ENCODE measurements at places on chromosomes 4 and X.

- H3K27ac ChIP-seq: no peak overlapping the region
- no peaks in the 10 kb centered on the region for H3K4me1 ChIP-seq
- H3K36me3 ChIP-seq: no peaks in the 10 kb centered on the region
- H3K4me3 ChIP-seq: no peak overlapping the region
- no peaks in the 10 kb centered on the region for H3K27me3 ChIP-seq
Measured at GRCh38 chr4:127479031-127479622, 153.6 kb upstream of the INTU start.

- no peaks in the 10 kb centered on the region for H3K4me1 ChIP-seq
- H3K27ac ChIP-seq: no peak overlapping the region
- H3K36me3 ChIP-seq: no peaks in the 10 kb centered on the region
- H3K4me3 ChIP-seq: no peak overlapping the region
- H3K27me3 ChIP-seq: no peaks in the 10 kb centered on the region
- DNase-seq: no peak
Measured at GRCh38 chrX:111167334-111167733, 71.3 kb downstream of the PAK3 start.

DNA sequence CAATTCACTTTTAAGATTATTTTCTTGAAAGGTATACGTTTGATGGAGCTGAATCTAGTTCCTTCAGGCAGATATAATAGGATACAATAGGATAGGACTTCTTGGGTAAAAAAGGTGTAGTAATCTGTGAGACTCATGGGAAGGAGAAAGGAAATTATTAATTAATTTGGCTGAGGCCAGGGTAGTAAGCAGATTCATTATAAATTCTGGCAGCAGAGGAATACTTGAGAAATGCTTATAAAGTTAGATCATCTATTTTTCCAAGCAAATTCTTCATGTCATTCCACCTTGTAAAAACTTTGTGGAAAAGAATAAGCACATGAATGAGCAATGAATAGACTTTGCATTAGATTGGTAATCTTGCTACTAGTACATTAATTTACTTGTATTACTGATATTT lies 46.9 kb downstream of the GYPE start:
- H3K36me3 ChIP-seq: no peaks in the 10 kb centered on the region
- H3K4me3 ChIP-seq: no peak overlapping the region
- H3K27ac ChIP-seq: no peak overlapping the region

DNA sequence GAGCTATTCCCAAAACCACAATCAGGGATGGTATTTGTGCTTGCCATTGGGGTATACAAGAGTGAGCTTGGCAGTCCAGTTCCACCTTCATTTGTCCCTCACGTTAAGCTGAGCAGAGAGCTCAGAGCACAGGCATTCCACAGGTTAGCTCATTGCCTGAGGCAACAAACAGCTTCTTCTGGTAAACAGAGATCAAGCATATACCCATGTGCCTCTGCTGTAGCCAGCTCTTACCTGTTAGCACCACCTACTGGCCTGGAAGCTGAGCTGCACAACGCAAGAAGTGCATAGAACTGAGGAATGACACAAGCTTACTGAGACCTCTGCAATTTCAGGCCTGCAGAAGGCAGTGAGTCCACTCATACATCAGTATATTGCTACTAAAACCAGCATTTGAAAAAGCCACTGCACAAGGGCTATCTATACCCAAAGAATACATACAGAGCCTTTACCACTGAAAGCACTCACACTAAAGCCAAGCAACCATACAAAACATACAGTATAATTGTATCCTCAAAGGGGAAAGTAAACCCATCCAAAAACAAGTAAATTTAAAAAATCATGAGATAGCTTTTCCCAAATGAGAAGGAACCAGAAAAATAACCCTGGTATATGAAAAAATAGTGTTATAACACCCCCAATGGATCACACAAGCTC lies 258.3 kb upstream of the GABRA2 start:
- no peak overlapping the region for H3K4me3 ChIP-seq
- no peaks in the 10 kb centered on the region for H3K4me1 ChIP-seq
- DNase-seq: no peak
- no peak overlapping the region for H3K27ac ChIP-seq
- no peaks in the 10 kb centered on the region for H3K27me3 ChIP-seq
- H3K36me3 ChIP-seq: no peaks in the 10 kb centered on the region

- peaks cover 15% of the 10 kb centered on the region for H3K4me1 ChIP-seq
- peaks cover 3% of the 10 kb centered on the region for H3K27me3 ChIP-seq
- no peak for DNase-seq
- peak overlapping the region; percentile 71 for H3K4me3 ChIP-seq
- no peaks in the 10 kb centered on the region for H3K36me3 ChIP-seq
- H3K27ac ChIP-seq: no peak overlapping the region
Measured at GRCh38 chr4:55125763-55126541, 557 bp upstream of the KDR start.

DNA sequence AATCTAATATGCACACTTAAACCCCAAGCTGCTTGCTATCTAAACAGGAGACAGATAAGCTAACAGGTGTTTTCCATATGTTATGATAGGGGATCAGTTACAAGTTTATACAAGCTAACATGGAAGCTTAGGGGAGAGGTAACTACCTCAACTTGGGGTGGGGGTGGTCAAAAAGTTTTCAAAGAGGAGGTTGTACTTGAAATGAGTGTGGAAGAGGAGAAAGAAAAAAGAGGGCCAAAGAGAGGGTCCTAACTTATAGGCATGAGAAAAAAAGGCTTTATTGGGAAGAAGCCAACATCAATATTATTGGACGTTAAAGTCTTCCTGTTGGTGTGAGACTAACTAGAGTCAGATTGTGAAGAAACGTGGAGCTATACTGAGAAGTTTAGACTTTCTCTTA lies 205.9 kb downstream of the NDST4 start:
- H3K36me3 ChIP-seq: no peaks in the 10 kb centered on the region
- H3K4me1 ChIP-seq: no peaks in the 10 kb centered on the region
- no peak for DNase-seq

DNA sequence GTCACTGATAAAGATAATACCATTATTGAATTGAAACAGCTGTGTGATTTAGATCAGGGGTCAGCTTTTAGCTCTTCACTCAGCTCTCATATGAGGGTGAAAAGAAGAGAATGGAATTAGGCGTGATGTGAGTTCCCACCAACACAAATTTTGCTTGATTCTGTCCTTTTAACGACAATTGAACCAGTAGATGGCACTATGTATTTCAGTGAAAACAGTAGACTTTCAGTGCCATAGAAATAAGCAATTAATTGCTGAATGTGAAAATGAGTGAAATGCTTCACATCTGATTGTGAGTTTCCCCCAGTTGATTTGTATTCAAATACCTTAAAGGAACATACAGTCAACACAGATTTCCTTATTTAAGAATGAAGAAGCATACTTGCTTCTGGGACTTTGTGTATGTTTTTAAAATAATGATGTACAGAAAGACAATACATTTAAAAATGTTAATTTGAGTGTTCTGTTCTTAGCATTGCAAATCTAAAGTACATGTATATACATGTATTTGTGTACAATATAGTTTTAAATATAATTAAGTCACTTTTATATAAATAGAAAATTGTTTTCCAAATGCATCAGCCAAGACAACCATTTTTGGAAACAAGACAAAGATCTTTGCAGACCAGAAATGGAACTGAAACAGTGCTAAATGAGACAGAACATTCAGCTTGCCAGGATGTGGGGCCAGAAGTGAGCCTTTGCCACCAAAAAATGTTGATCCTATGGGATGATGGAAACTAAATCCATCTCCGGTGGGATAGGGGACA lies 178.8 kb downstream of the SNCA start:
- no peaks in the 10 kb centered on the region for H3K36me3 ChIP-seq
- no peak overlapping the region for H3K27ac ChIP-seq
- no peak overlapping the region for H3K4me3 ChIP-seq
- no peaks in the 10 kb centered on the region for H3K4me1 ChIP-seq
- no peak for DNase-seq
- H3K27me3 ChIP-seq: no peaks in the 10 kb centered on the region

GRCh38 chrX:44817029-44817428 lies 26.8 kb upstream of the DUSP21 start:
- no peaks in the 10 kb centered on the region for H3K36me3 ChIP-seq
- H3K27ac ChIP-seq: no peak overlapping the region
- no peaks in the 10 kb centered on the region for H3K4me1 ChIP-seq

- no peaks in the 10 kb centered on the region for H3K36me3 ChIP-seq
- no peak overlapping the region for H3K27ac ChIP-seq
- DNase-seq: no peak
- H3K4me1 ChIP-seq: no peaks in the 10 kb centered on the region
- no peaks in the 10 kb centered on the region for H3K27me3 ChIP-seq
Measured at GRCh38 chr4:61924131-61924530, 724.0 kb downstream of the ADGRL3 start.

- no peak overlapping the region for H3K4me3 ChIP-seq
- no peak overlapping the region for H3K27ac ChIP-seq
- DNase-seq: no peak
- H3K36me3 ChIP-seq: no peaks in the 10 kb centered on the region
- H3K4me1 ChIP-seq: peaks cover 36% of the 10 kb centered on the region
- H3K27me3 ChIP-seq: no peaks in the 10 kb centered on the region
Measured at GRCh38 chr4:8353158-8353669, 83.7 kb downstream of the HTRA3 start.

- H3K27ac ChIP-seq: no peak overlapping the region
- no peaks in the 10 kb centered on the region for H3K4me1 ChIP-seq
Measured at GRCh38 chr4:11894221-11894620, 465.5 kb upstream of the HS3ST1 start.

GRCh38 chrX:66915893-66916292 lies 277.0 kb upstream of the EDA2R start:
- H3K27ac ChIP-seq: no peak overlapping the region
- DNase-seq: no peak
- no peak overlapping the region for H3K4me3 ChIP-seq
- H3K4me1 ChIP-seq: no peaks in the 10 kb centered on the region
- H3K36me3 ChIP-seq: no peaks in the 10 kb centered on the region

- H3K27me3 ChIP-seq: no peaks in the 10 kb centered on the region
- peak; percentile 51 for DNase-seq
- H3K4me3 ChIP-seq: peak within 1 kb of the TSS; percentile 96
- H3K27ac ChIP-seq: peak within 1 kb of the TSS; percentile 93
- peaks cover 18% of the 10 kb centered on the region for H3K4me1 ChIP-seq
- H3K36me3 ChIP-seq: no peaks in the 10 kb centered on the region
Measured at GRCh38 chr4:145481164-145481941, at the start of gene SMAD1. TSS of gene SMAD1 (plus strand) at chr4:145481853. CDS start at chr4:145514614, 32,761 bp downstream.

DNA sequence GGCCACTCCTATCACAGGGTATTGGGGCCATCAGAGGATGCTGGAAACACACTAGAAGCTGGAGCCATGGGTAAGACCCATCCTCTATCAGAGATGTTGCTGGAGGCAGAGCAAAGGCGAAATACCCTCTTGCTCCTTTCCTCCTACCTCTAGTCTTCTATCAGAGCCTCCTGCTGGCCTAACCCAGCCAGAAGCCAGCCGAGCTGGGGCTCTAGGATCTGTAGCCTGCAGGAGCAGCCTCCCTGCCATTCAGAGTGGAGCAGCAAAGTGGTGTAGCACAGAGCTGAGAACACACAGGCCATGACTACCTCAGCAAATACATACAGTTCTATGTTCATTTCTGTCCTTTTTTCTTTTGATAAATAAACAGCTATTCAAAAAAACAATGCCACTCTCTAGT lies 35.7 kb downstream of the GATB start:
- H3K4me1 ChIP-seq: no peaks in the 10 kb centered on the region
- H3K4me3 ChIP-seq: no peak overlapping the region
- H3K36me3 ChIP-seq: no peaks in the 10 kb centered on the region
- H3K27ac ChIP-seq: no peak overlapping the region
- no peaks in the 10 kb centered on the region for H3K27me3 ChIP-seq
- no peak for DNase-seq

DNA sequence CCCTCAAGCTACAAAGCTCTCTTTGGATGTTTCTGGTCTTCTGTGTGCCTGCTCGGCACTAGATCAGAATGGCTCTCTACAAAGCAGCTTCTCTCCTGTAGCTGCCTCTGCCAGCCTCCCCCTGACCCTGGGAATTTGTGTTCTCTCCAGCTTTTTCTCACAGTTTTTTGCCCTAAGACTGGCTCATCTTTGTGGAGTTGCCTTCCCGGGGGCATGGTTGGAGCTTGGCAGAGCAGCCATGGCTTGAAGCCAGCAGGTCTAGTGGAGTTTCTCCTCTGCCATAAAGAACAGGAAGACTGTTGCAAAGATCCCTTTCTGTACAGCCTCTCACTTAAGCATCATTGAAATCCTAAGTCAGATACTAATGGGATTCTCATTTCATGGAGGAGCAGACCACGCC lies 163.3 kb upstream of the MAMLD1 start:
- no peak for DNase-seq
- H3K27me3 ChIP-seq: no peaks in the 10 kb centered on the region
- H3K27ac ChIP-seq: no peak overlapping the region
- H3K4me1 ChIP-seq: no peaks in the 10 kb centered on the region
- no peak overlapping the region for H3K4me3 ChIP-seq

- DNase-seq: no peak
- H3K4me1 ChIP-seq: no peaks in the 10 kb centered on the region
- no peaks in the 10 kb centered on the region for H3K27me3 ChIP-seq
- H3K4me3 ChIP-seq: no peak overlapping the region
- no peak overlapping the region for H3K27ac ChIP-seq
Measured at GRCh38 chr4:43680421-43680820, 768.2 kb downstream of the KCTD8 start.

- no peaks in the 10 kb centered on the region for H3K36me3 ChIP-seq
- peaks cover 100% of the 10 kb centered on the region for H3K4me1 ChIP-seq
- peak overlapping the region; percentile 88 for H3K27ac ChIP-seq
- peak overlapping the region; percentile 49 for H3K4me3 ChIP-seq
- no peaks in the 10 kb centered on the region for H3K27me3 ChIP-seq
Measured at GRCh38 chr4:57102050-57102624, 8.0 kb downstream of the IGFBP7 start.

GRCh38 chrX:129744861-129745321 lies 6.1 kb downstream of the XPNPEP2 start:
- DNase-seq: no peak
- H3K27ac ChIP-seq: no peak overlapping the region
- no peaks in the 10 kb centered on the region for H3K27me3 ChIP-seq
- no peaks in the 10 kb centered on the region for H3K4me1 ChIP-seq
- H3K36me3 ChIP-seq: no peaks in the 10 kb centered on the region

GRCh38 chrX:69309074-69309792 lies 144.0 kb upstream of the PJA1 start:
- no peak overlapping the region for H3K27ac ChIP-seq
- H3K4me1 ChIP-seq: no peaks in the 10 kb centered on the region
- no peak overlapping the region for H3K4me3 ChIP-seq
- no peaks in the 10 kb centered on the region for H3K36me3 ChIP-seq

DNA sequence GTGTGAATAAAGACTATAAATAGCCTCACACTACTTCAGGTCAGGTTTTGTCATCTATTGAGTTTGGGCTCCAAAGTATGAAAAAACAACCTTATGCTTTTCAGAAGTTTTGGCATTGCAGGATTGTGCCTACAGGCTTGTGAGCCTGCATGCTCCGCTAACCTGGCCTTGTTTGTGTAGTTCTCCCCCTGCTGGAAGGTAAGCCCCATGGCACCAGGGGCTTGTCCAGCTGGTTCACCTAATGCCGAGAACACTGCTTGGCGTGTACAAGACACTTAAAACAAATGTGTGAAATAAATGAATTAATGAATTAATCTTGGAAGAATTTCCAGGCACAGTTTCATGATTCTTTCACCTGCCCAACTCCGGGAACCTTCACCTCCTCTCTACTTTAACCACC lies 1.8 kb upstream of the HSD17B10 start:
- H3K4me3 ChIP-seq: no peak overlapping the region
- no peaks in the 10 kb centered on the region for H3K27me3 ChIP-seq
- no peaks in the 10 kb centered on the region for H3K36me3 ChIP-seq
- DNase-seq: no peak
- peaks cover under 1% of the 10 kb centered on the region for H3K4me1 ChIP-seq

- H3K27ac ChIP-seq: peak overlapping the region; percentile 71
- H3K4me3 ChIP-seq: peak overlapping the region; percentile 16
- no peak for DNase-seq
- H3K4me1 ChIP-seq: peaks cover 14% of the 10 kb centered on the region
- H3K36me3 ChIP-seq: no peaks in the 10 kb centered on the region
Measured at GRCh38 chr4:185227713-185228278, 18.4 kb downstream of the SNX25 start.

All from thoracic aorta (tissue), 2 donors.